SK-MEL-5 (cell line): ENCODE measurements at places on chromosomes 6 and 20.

- peak; percentile 50 for DNase-seq
Measured at GRCh38 chr6:56699066-56699654, 56.5 kb upstream of the DST start.

DNA sequence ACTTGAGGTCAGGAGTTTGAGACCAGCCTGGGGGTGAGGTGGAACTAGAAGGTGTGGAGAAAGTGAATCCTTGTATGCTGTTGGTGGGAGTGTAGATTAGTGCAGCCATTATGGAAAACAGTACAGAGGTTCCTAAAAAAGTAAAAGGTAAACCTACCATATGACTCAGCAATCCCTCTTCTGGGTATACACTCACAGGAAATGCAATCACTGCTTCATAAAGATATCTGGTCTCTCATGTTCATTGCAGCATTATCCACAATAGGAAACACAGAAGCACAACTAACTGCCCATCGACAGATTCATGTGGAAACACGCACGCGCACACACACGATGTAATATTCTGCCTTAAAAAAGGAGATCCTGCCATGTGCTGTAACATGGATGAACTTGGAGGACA is 66.7 kb downstream of the CDC5L start:
- no peak for DNase-seq

GRCh38 chr6:13666194-13667105 is 45.2 kb downstream of the RANBP9 start:
- no peak for DNase-seq

GRCh38 chr20:11112832-11113231 is 439.0 kb upstream of the JAG1 start:
- no peak for DNase-seq

GRCh38 chr6:26205625-26206574 is 118.7 kb downstream of the HFE start:
- peak; percentile 94 for DNase-seq

DNA sequence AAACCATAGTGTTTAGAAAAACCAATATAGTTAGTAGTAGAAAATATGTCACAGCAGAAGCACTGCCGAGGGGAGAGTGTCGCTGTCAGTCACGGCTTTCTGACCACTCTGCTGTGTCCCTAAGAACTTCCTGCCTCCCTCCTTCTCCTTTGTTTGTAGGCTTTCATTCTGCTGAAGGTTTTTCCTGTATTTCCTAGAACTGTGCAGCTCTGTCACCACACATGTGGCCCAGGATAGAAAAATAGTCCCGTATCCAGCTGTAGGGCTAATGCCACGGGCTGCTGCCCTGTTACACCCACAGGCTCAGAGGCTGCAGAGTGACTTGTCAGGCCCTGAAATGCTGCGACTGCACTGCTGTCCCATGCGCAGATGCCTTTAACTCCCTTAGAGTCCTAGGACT is 52.6 kb upstream of the SYNJ2 start:
- no peak for DNase-seq

GRCh38 chr20:13821876-13822275 is 37.0 kb downstream of the NDUFAF5 start:
- no peak for DNase-seq

DNA sequence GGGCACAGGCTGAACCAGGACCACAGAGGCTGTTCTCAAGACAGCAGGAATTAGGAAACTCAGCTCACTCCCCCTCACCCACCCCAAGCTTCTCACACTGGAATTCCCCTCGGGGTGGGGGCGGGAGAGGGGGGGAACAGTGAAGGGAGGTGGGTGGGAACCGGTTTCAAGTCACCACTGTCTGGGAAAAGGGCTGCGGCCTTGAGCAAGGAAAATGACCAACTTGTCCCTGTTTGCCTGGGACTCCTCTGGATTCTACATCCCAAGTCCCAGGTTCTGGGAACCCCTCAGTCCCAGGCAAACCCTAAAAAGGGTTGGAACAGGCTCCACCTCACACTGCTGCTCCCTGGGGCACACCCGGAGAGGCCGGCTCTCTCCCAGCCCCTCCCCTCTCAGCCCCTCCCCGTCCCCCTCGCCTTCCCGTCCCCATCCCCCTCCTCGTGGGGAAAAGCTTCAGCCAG is 230.7 kb downstream of the TFAP2C start:
- DNase-seq: no peak

DNA sequence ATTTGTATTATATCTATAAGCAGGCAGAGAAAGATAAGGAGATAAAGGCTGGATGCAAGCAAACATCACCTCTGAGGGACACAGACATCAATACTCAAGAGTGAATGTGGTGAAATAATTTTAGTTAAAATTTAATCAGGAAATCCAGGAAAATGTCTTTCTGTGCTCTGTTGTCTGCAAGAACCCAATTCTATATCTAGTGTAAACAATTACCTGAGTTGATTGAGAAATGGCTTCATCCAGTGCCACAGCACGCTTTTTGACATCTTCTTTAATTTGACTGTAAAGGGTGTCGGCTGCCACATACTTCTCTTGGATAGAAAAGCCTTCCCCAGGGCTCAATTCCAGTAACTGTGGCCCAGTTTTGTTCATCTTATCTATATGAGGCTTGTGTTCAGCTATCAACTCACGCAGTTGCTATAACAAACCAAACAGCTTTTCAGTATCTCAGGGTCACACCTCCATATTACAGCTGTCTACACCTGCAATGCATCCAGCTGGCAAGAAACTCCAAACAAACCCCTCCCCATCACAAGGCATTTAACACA is 131.6 kb downstream of the DST start:
- DNase-seq: no peak

- no peak for DNase-seq
Measured at GRCh38 chr6:106316375-106316766, 9.2 kb downstream of the ATG5 start.

DNA sequence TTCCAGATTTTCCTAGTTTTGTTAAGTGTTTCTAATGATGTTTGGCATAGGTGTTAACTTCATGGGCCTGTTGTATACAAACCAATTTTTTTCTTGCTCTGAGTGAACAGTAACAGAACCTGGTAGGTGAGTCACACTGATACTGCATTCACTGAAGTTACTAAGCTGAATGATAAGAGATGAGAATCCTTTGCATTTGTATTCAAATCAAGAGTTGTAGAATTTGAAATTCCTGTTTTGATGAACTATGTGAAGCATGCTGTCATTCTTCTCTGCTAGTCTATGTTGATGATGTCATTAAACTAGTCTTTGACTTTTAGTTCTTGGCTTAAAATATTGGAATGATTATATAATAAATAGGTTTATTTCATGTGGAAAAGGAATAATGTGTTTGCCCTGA is 37.9 kb downstream of the PTPRA start:
- DNase-seq: no peak

- no peak for DNase-seq
Measured at GRCh38 chr6:138117376-138117914, 10.2 kb upstream of the PERP start.

DNA sequence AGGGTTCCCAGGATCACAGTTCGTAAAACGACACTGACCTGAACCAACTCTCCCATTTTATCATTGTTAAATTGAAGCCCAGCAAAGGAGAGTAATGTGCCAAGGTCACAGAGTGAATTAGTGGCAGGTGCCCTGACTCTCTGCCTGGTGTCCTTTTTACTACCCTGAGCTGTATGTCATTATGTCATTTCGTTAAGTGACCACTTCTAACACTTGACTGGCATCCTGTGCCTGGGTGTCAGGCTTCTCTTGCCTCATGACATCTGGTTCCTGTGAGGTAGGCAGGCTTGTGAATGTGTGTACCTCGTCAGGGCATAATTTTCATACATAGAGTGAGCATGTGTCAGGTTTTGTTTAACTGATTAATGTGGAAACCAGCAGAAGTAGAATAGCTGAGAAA is 48.6 kb downstream of the RALY start:
- no peak for DNase-seq

- DNase-seq: no peak
Measured at GRCh38 chr6:43970913-43971775, 156.1 kb downstream of the MRPL14 start.

DNA sequence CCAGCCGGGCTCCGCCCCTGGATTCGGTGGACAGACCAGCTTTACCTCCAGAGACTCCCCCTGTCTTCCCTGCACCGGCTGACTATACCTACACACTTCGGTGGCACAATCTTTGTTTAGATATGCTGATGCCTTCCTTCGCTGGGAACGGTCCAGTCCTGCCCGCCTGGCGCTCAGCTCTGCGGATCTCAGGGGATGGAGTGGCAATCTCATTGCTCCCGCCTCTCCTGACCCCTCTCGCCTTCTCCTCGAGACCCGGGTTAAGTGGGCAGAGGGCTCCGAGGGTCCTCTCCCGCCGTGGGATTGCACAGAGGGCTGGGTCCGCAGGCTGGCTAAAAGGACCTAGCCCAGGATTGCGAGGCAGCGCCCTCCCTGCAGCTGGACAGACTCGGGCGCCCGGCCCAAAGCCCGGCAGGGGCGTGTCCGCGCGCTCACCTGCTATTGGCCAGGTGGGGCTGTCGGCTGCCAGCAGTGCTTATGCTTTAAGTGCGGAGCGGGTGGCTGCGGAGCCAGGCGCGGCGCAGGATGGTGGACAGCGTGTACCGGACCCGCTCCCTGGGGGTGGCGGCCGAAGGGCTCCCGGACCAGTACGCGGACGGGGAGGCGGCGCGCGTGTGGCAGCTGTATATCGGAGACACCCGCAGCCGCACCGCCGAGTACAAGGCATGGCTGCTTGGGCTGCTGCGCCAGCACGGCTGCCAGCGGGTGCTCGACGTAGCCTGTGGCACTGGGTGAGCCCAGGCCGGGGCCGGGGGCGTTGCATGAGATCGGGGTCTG is at the start of gene GNMT:
Gene GNMT (plus strand): TSS at position 512 of the 777 bp plus-strand sequence. CDS start 14 bp downstream, at position 526.
- DNase-seq: no peak

DNA sequence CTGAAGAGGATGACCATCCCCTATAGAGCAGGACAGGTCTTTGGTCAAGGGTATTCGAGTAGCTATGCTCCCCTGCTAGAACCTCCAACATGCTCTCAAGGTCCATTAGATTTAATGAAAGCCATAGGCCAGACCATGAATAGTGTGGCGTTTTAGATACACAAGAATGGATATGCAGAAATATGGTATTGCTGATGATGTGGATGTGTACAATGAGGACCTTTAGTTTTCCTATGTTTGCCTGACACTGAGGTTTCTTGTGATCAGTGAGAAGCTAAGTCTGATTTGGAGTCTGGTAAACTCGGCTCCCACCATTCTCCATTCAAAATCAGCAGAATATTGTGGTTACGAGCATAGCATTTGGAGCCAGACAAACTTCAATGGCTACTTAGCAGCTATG is 125.6 kb downstream of the TSHZ2 start:
- no peak for DNase-seq

GRCh38 chr20:43776691-43777090 is 49.9 kb upstream of the GTSF1L start:
- no peak for DNase-seq

DNA sequence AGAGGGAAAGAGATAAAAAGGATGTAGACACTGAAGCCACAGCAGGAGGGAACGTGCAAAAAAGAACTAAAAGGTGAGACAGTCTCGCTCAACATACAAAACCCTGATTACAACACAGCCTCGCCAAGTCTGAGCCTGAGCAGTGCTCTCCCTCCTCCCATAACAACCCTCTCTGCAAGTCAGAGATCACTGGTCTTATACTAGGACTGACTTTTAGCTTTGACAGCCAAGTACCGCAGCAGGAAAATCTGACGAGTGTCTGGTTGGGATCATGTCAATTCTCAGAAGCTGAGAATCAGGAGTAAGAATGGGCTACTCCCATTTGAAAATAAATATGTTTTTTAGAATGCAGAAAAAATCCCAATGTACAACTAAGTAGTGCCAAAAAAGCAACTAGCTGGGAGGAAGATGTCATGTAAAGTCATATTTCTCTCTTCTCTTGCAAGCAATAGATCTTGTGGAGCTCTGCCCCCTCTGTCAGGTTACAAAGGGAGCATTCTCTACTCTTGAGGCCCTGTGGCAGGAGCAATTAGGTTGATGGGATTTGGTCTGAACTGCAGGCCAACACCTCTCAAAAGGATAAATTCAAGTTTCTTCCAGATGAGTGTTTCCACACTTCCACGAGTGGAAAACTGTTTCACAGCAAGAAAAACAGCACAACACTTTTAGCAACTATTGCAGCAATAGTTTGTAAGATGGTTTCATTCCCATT is 118.9 kb upstream of the COL21A1 start:
- no peak for DNase-seq

- DNase-seq: no peak
Measured at GRCh38 chr20:14580418-14581074, 243.1 kb upstream of the FLRT3 start.

DNA sequence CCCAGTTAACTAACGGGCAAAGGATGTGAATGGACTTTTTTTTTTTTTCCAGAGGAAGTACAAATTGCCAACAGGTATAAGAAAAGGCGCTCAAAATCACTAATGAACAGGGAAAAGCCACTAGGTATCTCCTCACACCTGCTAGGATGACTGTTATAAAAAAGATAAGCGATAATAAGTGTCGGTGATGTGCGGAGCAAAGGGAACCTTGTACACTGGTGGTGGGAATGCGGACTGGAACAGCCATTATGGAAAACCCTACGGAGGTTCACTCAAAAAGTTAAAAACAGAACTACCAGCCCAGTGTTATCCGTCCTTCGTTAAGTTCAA is 787 bp upstream of the RAB32 start:
- DNase-seq: no peak

GRCh38 chr6:124979294-124979678 is 17.0 kb downstream of the RNF217 start:
- no peak for DNase-seq

DNA sequence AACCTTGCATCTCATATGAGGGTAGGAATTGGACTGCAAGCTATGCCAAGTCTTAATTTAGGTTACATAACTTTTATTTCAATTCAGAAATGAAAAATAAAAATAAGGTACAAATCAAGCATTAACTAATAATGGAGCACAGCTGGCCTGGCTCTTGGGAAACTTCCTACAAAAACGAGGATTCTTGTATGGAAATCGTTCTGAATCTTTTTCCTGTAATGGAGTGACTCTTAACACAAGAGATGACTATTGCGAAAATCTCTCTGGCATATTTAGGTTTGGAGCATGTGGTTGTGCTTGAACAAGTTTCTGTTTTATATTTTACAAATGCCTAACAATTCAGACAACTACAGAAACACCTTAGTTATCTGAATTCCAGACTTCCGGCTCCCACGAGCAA is 34.0 kb upstream of the PI16 start:
- no peak for DNase-seq

- no peak for DNase-seq
Measured at GRCh38 chr6:118974790-118975189, 39.8 kb upstream of the MCM9 start.

DNA sequence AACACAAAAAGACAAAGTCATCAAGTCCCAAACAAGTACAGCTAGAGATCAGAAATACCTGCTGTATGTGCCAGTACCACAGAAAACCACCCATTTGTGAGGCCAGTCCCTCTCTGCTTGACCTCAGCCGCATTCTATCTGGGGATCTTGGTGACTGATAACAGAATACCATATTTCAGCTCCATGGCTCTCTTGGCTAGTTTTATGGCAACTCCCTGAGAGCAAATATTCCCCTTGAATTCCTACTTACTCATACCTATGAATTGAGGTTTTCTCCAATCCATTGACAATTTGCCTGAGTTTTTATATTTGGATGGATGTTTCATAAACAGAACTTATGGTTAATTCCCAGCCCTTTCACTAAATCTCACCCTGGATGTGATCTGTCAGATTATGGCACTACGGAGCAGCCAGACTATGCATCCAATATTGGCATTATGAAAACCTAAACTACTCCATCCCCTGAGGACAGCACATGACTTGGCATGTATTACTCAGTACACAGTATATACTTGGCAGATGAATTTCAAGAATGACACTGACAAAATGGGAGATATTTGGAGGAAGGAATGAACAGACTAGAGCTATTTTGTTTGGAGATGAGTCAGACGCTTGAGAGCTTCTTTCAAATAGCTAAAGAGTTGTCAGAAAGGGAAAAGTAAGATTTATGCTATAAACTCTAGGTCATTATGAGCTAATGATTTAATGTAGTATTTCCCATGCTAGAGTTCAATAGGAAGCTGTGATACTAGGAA is 95.7 kb downstream of the PRDM1 start:
- DNase-seq: peak; percentile 33
